ENCODE measurements at places on chromosomes 11 and 22.

GRCh38 chr11:44404736-44405395, 94.9 kb upstream of the ALX4 start:
- no peak for DNase-seq

- no peak for DNase-seq
These were observed 117.5 kb upstream of the RRM1 start for GRCh38 chr11:3977078-3977477.

GRCh38 chr22:38312261-38312800, 4.9 kb downstream of the CSNK1E start:
- no peak for DNase-seq

DNA sequence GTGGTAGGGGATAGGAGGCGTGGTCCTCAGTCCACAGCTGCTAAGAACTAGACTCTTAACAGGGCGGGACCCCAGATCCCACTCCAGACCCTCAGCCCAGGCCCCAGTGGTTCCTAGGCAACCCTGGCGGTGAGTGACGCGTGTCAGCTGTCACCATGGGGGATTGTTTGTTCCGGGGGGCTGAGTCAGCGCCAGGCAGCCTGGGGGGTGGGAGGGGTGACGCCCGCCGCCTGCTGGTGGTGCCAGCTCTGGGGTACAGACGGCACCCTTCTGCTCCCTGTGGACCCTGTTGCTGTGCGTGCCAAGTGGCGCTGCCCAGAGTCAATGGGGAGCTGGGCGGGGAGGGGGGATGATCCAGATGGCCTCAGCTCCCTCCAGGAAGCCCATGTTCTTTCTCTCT, 2.5 kb downstream of the CNIH2 start:
- DNase-seq = no peak

- no peak for DNase-seq
These were observed 5.1 kb downstream of the LRRC51 start for GRCh38 chr11:72085621-72086351.

DNA sequence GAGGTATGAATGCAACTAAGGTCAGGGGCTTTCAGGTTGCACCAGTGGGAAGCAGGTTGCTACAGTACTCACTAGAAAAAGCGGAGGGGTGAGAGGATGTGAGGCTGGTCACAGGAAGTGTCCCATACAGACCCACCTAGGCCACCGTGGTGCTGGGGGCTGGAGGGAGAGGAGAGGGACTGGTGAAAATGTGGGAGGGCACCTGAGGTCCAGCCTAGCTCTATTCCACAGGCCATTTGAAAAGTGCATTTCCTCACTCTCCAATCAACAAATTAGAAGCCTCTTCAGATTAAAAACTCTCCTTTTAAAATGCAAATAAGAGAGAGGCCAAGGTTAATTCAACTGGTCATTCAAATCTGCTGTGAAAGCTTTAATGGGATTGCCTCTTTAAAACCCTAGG, 38.6 kb upstream of the NCAM1 start:
- no peak for DNase-seq

DNA sequence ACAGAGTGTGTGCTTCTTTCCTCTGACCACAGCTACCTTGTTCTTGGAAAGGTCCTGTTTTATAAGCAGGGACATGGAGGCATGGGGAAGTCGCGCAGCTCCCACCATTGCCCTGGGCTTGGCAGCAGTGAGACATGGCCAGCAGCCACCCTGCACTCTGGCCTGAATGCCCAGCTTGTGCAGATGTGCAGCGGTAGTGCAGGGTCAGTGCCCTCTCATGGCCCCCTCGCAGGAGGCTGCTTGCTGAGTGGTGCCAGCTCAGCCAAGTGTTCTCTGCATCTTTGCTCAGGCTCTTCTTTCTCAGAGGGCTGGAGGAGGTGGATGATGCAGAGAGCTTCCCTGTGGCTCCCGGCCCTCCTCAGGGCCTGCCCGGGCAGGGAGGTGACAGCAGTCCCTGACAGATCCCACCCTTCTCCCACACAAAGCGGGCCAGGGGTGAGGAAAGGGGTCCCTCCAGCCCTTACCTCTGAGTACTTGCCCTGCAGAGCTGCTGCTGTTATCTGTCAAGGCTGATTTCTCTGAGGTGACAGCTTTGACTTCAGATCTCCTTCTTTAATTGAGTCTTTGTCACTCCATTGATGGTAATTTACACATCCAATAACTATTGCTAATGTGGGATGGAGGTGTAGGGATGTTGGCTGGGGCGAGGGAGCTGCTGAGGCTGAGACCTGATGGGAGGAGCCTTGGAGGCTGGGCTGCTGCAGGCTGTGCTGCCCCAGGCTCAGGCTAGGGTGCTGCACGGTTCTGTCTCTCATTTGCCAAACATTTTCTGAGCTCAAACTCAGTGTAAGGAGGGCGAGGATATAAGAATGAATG, 47.4 kb upstream of the B3GAT1 start:
- no peak for DNase-seq

DNA sequence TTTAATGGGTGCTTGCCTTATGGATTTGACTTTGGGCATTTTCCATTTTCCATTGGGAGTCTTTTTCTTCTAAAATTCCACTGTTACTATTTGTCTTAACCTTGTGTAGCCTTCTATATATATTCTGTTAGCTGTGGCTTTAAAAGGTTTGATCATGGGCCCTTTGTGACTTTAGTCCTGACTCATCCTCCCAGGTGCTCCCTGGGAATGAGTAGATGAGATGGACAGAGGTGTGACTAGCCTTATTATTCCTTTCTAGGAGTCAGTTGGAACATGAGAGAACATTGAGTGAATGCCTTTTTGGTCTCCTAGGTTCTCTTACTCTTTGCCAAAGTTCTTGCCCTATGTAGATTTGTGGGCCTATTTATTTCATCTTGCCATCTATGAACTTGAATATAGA, 39.0 kb downstream of the DDX10 start:
- DNase-seq = no peak

- no peak for DNase-seq
These were observed 60.1 kb upstream of the PHF21B start for GRCh38 chr22:45069925-45070324.

GRCh38 chr11:33753304-33753967, 17.2 kb upstream of the CD59 start:
- DNase-seq = peak; percentile 43

GRCh38 chr11:45335434-45335833, 49.3 kb upstream of the SYT13 start:
- no peak for DNase-seq

DNA sequence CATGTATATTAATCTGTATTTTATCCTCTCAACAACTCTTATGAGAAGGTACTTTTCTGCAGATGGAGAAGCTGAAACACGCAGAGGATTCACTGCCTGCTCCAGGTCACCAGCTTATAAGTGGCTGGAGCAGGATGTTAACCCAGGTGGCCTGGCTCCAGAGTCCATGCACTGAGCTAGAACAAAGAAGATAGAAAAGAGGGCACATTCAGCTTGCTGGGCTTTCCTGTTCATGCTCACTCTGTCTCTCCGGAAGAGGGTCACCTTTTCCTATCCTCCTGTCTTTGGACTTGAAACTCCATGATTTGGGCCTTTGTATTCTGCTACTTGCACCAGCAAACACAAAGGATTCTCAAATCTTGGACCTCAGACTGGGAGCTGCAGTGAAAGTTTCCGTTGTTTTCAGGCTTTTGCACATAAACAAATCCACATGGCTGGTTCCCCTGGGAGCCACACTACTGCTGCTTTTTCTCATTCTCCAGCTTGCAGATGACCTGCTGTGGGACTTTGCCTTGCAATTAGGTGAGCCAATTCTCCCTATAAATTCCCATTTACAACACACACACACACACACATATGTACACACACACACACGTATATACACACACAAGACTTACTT, 117.3 kb upstream of the GRK3 start:
- DNase-seq = no peak

- peak; percentile 32 for DNase-seq
These were observed 38.7 kb downstream of the RTN3 start for GRCh38 chr11:63719987-63720386.

- no peak for DNase-seq
These were observed 15.0 kb downstream of the TEAD1 start for GRCh38 chr11:12689029-12689755.

GRCh38 chr11:2314136-2314524, 12.3 kb downstream of the TSPAN32 start:
- DNase-seq = no peak

- DNase-seq = no peak
These were observed 273.7 kb upstream of the KIRREL3 start for GRCh38 chr11:127274328-127274676.

- no peak for DNase-seq
These were observed 1302.8 kb upstream of the CNTN5 start for GRCh38 chr11:97717922-97718321.

DNA sequence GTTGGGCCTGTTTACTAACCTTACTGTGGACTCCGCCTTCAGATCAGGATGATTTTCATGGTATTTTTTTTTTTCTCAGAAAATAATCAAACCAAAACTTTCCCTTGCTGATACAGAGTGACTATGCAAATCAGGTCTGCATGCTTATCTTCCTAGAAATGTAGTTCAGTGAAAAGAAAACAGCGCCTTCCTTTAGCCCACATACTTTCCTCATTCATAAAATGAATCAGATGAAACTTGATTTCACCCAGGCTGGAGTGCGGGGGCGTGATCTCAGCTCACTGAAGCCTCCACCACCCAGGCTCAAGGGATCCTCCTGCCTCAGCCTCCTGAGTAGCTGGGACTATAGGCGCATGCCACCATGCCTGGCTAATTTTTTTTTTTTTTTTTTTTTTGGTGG, 26.0 kb downstream of the ZNRF3 start:
- DNase-seq = no peak

GRCh38 chr11:117819096-117820040, 5.2 kb downstream of the FXYD2 start:
- peak; percentile 69 for DNase-seq

DNA sequence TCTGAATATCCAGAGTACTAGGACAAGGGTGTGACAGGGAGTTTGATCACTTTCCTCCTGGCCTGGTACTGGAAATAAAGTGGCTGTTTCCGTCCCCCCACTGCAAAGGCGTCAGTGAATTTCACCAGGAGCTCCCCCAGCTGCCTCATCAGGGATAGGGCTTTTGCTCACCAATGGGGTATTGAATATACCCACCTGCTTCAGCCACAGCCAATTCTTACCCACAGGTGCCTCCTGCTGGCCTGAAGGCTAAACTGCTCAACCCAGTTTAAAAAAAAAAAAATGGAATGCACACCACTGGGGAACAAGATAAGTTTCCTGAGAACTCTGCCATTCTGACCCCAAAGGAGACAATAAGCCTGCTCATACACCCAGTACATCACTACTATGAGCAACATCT, 65.3 kb upstream of the MS4A8 start:
- DNase-seq = no peak
